ENCODE measurements at places on chromosomes 5 and 9. TPM values are rescaled to one million over a fixed set of nuclear protein-coding genes. Genes with fewer than 3 reads are reported as not detected.

Gene HBEGF
- 16.3 TPM for polyA plus RNA-seq

Gene PCDHGA4
- 0.35 TPM for polyA plus RNA-seq

Gene CEP78
- 8.0 TPM for polyA plus RNA-seq

Gene PGM5
- 4.3 TPM for polyA plus RNA-seq

Gene F2R
- polyA plus RNA-seq: 4.2 TPM

Gene REEP2
- polyA plus RNA-seq: 0.85 TPM

Gene DMRT3
- polyA plus RNA-seq: 0.20 TPM

Gene OR2K2
- not detected for polyA plus RNA-seq

Gene SCGB3A1
- polyA plus RNA-seq: 595 TPM

Gene HCN1
- 0.01 TPM for polyA plus RNA-seq

Data from lung (tissue), 17 donors.